ENCODE measurements at places on chromosomes 16 and 17.
A peak's percentile ranks its signal among the peaks of the same experiment; 100 is the strongest.

GRCh38 chr16:3157229-3158025, 22.6 kb downstream of the ZNF213 start:
- peak; percentile 88 for DNase-seq

DNA sequence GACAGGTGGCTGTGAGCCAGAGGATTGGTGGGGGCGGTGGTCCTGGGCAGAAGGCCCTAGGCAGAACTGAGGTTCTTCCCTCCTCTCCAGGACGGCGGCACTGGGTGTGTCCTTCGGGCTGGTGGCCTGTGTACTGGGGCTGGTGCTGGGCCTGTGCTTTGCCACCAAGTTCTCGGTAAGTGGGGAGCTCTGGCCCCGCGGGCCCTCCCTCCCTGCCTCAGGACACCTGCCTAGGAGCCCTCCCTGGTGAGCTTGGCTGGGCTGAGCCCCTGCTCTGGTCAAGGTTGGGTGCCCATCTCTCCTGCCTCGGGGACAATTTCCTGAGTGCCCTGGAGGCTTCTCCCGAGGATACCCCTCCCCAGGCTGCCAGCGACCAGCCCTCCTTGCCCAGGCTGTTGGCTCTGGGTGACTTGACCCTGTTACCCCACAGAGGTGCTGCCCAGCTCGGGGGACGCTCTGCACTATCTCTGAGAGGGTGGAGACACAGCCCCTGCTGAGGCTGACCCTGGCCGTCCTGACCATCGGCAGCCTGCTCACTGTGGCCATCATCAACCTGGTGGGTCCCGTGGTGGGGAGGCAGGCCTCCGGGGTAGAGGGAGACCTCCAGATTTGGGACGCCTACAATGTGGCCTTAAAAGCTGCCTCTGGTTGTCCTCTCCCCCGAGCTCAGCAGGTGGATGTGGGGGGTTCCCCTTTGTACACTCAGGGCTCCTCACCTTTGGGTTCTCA, 42.0 kb downstream of the ADCY7 start:
- DNase-seq: peak; percentile 12

- no peak for DNase-seq
Measured at GRCh38 chr16:49058382-49058781, 223.3 kb downstream of the CBLN1 start.

DNA sequence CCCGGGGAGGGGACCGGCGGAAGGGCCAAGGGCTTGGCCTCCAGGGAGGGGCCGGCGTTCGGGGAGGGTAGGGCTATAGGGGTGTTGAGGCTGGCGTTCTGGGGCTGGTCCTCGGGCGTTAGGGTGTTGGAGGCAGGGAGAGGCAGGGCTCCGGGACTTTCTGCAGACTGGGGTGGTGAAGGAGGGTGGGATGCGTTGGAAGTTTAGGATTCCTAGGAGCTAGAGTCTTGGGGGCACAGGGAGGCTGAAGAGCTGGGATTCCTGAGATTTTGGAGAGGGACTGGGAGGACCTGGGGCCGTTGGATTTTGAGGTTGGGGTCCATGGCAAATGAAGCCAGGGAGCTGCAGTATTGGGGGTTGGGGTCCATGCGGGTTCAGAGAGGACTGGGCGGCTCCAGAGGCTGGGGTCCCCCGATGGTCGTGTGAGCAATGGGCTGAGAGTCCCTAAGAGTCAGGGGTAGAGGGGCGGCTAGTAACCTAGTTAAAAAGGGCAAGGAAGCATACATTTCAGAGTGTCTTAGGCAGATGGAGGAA, 740 bp downstream of the NFATC2IP start:
- DNase-seq: no peak

- no peak for DNase-seq
Measured at GRCh38 chr16:11032922-11033291, 88.5 kb downstream of the CLEC16A start.

GRCh38 chr16:66263973-66264310, 102.5 kb upstream of the CDH5 start:
- DNase-seq: no peak

DNA sequence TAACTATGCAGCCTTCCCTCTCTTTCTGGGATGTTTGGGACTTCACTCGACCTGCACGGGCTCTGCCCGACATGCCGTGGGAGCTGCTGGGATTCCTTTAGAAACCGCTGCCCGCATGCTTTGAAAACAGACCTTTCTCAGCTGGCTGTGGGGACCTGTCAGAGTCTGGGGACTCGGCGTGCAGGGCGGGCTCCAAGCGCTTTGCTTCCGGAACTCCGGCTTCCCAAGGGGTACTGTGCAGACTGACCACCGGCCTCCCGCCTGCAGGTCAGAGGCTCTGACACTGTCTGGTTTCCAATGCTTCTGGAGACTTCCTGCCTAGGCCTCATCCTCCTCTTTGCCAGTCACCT, 11.8 kb downstream of the PRSS27 start:
- no peak for DNase-seq

- no peak for DNase-seq
Measured at GRCh38 chr17:11035681-11036080, 197.8 kb upstream of the PIRT start.

- DNase-seq: no peak
Measured at GRCh38 chr17:67323445-67323844, 42.9 kb downstream of the PSMD12 start.

GRCh38 chr17:56893503-56893902, 20.3 kb downstream of the TRIM25 start:
- DNase-seq: no peak

DNA sequence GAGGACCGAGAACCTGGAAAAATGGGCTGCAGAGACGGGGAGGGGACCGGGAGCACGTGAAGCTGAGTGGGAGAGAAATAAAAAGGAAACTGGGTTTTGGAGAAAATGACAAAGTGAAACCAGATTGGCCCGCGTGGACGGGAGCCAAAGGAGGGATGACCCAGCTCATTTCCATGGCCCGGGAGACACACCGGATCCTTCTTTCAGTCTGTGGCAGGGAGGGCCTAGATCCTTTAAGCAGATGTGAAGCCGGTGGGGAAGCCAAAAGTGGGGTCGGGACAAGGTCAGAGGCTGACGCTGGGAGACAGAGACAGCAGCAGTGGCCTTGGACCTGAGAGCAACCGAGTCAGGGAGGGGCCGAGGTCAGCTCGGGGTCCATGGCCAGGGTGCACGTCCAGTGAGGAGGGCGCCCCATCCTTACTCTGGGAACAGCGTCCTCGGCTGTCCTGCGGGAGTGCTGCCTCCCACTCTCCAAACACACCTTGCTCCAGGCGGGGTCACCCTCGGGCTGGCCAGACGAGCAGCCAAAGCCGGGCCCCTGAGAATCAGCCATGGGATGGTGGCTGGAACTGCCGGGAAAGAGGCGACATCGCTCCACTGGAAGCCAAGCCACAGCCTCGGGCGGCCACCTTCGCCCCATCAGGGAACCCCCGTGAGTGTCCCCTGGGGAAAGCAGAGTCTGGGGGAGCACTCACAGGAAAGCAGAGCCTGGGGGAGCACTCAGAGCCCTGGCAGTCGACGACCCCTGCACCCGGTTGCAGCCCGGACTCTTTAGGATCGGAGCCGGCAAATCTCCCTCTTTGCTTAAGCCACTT, 17.3 kb downstream of the CA5A start:
- DNase-seq: no peak

GRCh38 chr17:15516150-15516549, 47.1 kb downstream of the TVP23C start:
- no peak for DNase-seq

DNA sequence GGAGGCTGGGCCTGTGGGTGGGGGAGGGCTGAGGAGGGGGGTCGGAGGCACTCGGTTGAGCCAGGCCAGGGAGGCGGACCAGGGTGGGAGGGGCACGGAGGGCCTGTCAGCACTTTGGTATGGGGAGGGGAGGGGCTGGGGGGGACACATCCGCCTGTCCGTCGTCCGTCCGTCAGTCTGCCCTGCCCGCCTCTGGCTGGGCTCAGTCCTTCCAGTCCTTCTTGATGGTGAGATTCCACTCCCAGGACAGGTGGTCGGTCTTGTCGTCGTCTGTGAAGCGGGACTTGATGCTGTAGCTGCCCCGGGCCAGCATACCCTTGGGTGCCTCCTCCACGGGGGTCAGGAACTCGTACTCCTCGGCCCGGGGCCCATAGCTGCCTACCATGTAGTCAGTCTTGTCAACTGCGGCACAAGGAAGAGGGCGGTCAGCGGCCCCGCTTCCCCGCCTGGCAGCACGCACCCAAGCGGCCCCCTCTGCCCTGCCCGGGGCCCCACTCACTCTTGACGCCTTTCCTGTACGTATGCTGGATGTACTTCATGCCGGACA, 2.4 kb downstream of the ARHGDIA start:
- DNase-seq: no peak

DNA sequence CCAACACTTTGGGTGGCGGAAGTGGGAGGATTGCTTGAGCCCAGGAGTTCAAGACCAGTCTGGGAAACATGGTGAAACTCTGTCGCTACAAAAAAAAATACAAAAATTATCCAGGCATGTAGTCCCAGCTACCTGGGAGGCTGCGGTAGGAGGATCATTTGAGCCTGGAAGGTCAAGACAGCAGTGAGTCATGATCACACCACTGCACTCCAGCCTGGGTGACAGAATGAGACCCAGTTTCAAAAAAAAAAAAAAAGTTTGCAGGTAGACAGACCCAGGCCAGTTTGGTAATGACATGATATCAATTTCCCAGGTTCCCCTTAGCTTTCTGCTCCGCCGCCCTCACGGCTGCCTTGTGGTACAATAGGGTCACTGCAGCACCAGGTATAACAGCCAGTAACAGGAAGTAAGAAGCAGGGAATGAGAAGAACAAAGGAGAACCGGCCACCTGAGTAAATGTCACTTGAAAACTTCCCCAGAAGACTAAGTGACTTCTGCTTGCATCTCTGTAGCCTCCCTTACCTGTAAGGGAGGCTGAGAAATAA, 201.2 kb upstream of the HSBP1 start:
- no peak for DNase-seq

GRCh38 chr16:80577485-80578280, 36.9 kb downstream of the DYNLRB2 start:
- no peak for DNase-seq

GRCh38 chr16:57918994-57919393, 51.9 kb downstream of the CNGB1 start:
- no peak for DNase-seq

DNA sequence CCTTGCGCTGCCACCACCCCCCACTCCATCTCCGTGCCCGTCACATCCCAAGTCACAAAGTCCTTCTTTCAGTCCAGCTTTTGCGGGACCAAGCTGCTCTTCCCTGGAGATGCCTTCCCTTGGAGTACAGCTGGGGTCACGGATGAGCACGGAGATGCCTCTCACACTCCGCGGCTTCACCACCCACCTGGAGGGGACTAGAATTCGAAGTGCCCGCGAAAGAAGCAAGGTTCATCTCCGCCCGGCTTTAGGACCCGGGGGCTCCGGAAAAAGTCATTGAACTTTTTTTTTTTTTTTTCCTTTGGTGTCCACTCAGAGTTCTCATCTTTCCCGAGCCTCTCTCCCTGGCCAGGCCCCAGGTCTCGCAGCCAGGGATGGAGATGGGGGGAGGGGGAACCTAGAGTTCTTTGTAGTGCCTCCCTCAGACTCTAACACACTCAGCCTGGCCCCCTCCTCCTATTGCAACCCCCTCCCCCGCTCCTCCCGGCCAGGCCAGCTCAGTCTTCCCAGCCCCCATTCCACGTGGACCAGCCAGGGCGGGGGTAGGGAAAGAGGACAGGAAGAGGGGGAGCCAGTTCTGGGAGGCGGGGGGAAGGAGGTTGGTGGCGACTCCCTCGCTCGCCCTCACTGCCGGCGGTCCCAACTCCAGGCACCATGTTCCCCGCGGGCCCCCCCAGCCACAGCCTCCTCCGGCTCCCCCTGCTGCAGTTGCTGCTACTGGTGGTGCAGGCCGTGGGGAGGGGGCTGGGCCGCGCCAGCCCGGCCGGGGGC, at the start of gene FKBP10:
TSS of gene FKBP10 (plus strand) at position 624 of the 771 bp plus-strand sequence. CDS start at position 655, 31 bp downstream.
- peak; percentile 62 for DNase-seq

GRCh38 chr17:20721171-20721570, 141.6 kb downstream of the CDRT15L2 start:
- DNase-seq: no peak

DNA sequence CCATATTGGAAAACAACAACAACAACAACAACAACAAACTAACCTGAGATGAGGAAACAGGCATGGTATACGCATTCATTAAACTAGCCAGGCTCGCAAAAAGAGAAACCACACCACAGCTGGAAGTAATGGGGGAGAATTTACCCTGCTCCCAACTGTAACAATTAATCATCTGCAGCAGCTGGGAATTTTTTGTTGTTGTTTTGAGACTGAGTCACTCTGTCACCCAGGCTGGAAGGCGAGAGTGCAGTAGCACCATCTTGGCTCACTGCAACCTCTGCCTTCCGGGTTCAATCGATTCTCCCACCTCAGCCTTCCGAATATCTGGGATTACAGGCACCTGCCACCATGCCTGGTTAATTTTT, 16.3 kb downstream of the PRPSAP1 start:
- no peak for DNase-seq

DNA sequence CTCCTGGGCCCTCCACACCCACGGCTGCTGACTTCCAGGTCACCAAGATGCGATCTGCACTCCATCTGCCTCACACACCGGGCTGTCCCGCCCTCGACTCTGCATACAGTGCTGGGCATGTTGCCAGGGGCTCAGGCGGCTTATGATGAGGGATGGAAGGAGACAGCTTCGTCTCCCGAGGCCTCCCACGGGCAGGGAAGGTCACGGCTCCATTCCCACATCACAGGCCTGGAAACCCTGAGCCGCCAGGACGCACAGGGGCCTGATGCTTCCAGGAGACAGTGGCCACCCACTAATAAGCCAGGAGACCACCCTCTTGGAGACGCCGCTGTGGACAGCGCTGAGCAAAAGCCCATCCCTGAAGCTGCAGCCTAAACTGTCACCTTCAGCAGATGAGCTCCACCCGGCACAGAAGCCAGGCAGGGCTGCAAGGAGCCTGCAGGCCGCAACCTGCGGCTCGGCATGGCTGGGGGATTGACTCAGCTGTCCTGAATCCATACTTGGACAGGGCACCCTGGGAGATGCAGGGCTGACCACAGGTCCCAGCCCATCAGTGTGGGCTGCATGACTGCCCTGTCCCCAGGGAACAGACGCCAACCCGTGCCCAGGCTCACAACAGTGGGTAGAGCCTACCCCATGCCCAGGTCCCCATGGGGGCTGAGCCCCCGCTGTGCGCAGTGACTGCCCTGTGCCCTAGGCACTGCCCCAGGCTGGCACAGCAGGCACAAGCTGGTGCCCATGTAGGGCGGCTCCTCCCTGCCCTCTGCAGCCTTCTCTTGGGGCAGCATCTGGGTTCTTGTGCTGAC, 34.4 kb downstream of the SLC7A5 start:
- DNase-seq: peak; percentile 36

- no peak for DNase-seq
Measured at GRCh38 chr17:79915850-79916430, 76.7 kb upstream of the CBX4 start.

GRCh38 chr17:80625627-80626026, 81.0 kb downstream of the RPTOR start:
- DNase-seq: no peak

GRCh38 chr17:55668312-55668920, 54.2 kb downstream of the TMEM100 start:
- no peak for DNase-seq

DNA sequence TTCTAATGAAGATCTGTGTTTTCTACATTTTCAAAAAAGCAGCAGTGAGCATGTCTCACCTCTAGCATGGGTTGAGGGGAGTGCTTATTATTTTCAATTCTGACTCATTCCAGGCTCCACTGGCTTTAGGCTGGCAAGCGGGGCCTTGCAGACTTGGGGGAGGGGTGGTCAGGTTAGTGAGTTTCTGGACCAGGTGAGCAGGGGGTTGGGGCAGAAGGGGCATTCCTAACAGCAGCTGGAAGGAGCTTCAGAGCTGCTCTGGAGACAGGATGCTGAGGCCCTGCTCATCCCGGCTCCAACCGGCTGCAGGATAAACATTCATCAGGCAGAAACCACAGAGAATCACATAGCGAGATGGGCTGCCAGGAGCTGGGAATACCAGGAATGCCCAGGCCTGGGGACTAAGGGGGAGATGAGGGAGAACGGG, 10.5 kb upstream of the KRT19 start:
- no peak for DNase-seq

GRCh38 chr17:10292057-10292937, 80.5 kb downstream of the MYH13 start:
- DNase-seq: no peak

Data from activated T-cell treated with anti-CD3 and anti-CD28 coated beads, Interleukin-2, amount 50 U/mL, for 48 hours (primary cell).